ENCODE measurements at places on chromosomes 1 and 21.

- DNase-seq = no peak
Measured at GRCh38 chr1:19435851-19436455, 49.4 kb downstream of the CAPZB start.

GRCh38 chr1:183277821-183278738, 92.0 kb downstream of the LAMC2 start:
- DNase-seq = no peak

- no peak for DNase-seq
Measured at GRCh38 chr1:234533975-234534876, 55.2 kb upstream of the TARBP1 start.

DNA sequence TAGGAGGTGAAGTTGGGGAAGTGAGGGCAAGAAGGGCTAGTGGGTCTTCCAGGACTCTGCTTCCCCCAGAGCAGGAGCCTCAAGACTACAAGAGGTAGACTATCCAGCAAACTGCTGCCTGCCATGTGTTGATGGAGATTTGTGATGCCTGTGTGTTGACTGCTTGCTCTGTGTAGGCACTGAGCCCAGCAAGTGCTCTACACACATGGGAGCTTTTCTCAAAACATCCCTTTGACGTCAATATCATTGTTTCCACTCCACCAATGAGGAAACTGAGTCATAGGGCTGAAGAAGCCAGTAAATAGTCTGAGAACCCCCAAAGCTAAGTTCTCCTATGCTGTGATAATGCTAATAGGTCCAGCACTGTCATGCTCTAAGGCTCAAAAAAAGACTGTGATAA, 207.2 kb upstream of the NFIA start:
- DNase-seq = no peak

DNA sequence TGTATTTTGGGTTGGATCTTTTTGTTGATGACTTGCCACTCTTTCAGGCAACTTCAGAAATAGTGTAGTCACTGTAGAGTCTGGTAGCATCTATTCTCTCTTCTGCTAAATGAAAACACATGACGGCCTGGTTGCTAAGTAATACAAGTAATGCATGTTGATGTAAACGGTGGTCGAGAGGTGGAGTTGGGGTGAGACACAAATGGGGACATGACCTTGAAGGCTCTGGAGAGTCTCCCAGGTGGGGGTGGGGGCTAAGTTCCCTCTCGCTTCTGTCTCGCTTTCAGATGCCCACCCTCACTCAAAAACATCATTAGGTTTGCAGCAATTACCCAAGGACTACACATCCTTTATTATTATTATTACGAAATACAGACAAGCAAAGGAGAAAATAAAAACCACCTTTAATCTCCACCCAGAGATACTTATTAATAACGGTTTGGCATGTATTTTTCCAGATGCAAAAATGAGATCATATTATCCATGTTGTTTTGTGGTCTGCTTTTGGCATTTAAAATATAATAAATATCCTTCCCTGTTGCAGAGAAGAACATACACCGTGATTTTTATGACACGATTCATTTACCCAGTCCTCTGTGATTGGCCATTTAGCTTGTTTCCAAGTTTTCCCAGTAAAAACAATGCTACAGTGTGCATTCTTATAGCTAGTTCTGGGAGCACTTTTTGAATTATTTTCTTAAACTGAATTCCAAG, 138.1 kb downstream of the MIS18A start:
- no peak for DNase-seq

- no peak for DNase-seq
Measured at GRCh38 chr1:66217021-66217420, 316.9 kb upstream of the SGIP1 start.

DNA sequence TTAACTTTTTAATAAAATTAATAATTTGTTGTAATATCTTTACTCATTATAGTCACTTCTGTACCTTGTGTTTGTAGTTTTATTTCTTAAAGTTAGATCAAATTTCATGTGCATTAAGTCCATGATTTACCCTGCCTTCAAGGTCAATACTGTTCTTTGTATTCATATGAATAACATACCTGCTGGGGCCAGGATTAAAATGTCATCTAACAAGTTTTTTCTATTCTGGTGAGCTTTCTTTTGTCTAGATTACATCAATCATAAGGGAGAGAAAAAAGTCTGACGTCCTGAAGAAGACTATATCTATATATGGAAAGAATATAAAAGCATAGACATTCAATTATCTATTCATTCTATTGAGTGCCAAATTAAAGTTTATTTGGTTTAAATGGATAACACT, 232.6 kb downstream of the COL11A1 start:
- DNase-seq = no peak

GRCh38 chr1:906600-907420, 16.9 kb upstream of the SAMD11 start:
- no peak for DNase-seq

DNA sequence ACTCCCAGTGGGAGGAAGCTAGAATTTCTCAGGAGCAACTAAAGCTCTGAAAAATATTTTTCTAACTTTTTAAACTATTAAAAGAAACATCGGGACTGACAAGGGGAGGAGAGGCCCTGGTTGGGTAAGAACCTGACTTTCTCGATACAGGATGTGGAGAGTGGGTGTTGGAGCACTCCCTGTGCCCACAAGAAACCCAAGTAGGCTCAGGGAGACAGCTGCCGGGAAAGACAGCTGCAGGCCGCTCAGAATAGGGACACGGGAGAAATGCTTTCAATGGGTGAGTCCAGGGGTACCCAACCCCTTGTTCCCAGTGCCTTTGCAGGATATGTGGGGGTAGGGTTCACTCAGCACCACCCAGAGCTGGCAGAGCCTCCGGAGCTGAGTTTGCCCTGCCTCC, 43.6 kb downstream of the PLEKHA6 start:
- DNase-seq = no peak

GRCh38 chr1:224629965-224630364, 13.8 kb downstream of the CNIH3 start:
- no peak for DNase-seq

DNA sequence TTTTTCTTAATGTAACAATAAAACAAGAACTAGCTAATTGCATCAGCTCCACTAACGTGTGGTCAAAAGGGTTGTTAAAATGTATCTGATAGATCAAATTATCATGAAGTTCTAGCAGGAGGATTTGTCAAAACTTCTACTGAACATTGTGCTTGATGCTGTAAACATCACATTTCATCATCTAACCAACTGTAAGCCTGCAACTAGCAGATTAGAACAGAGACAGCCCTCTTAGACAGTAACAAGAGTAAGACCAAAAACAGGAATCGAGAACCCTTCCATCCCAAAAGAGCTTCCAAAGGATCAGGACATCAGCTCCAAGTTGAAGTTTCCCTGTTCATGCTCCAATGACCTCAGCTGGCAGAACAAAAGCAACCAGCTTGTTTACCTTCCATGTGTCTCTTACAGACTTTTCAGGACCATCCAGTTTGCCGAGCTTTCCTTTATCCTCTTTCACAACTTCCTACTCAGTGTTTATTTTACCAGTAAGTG, 44.6 kb downstream of the NIBAN1 start:
- DNase-seq = no peak

DNA sequence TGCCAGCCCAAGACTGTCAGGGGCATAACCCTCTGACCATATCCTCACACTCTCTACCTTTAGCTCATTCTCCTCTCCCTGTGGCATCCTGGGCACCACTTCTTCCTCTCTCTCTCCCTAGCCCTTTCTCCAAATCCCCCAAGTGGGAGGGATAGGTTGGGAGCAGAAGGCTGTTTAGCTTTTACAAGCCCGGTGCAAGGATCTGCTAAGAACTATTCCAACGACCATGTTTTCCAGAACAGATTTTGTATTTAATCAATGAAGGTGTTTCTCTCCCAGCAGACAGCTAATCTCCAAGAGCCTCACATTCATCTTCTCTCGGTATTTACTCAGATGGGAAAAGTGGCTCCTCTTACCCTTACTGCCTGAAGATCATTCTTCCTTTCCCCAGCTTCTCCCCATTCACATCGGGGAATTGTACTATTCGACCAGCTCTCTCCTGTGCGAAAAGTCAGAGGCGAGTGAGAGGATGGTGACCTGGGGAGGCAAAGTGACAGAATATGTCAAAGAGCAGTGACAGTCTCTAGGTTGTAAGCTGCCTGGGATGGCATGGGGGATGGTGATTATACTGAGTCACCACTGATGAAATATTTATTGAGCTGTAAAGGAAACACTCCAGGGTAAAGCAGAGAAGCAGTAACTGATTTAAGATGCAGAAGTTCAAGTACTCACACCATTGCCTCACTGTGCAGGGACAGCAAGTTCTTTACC, 47.0 kb upstream of the RBM15 start:
- DNase-seq = no peak

GRCh38 chr1:150383631-150384324, 19.8 kb downstream of the RPRD2 start:
- no peak for DNase-seq

DNA sequence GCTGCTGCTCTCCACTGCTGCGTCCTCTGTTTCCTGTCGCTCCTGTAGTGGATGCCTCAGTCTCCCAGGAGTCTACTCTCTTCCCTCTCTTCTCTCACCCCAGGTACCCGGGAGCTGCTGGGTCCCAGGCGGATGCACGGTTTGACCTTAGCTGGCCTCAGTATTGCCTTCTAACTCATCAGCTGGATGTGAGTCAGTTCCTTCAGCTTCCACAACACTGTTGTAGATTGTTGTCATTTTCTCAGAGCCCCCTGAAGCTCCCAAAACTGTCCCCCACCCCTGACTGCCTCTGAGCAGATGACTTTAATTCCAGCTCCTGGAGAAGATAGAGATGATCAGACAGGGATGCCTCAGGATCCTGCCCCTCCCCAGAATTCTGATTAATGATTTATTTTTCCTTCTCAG, 7.2 kb downstream of the CNIH3 start:
- DNase-seq = no peak

- no peak for DNase-seq
Measured at GRCh38 chr1:221778535-221779142, 36.8 kb upstream of the DUSP10 start.

GRCh38 chr1:42998386-42998785, 39.7 kb upstream of the SLC2A1 start:
- DNase-seq = no peak
